ENCODE measurements at places on chromosomes 5 and 9. TPM values are rescaled to one million over a fixed set of nuclear protein-coding genes. Genes with fewer than 3 reads are reported as not detected.

The ZFP37 gene
- total RNA-seq, result 3.1 TPM

The CBY3 gene
- total RNA-seq, result not detected

The SPARC gene
- 1,314 TPM for total RNA-seq

The IL5 gene
- not detected for total RNA-seq

The FCHO2 gene
- 32.4 TPM for total RNA-seq

The RIC1 gene
- total RNA-seq, result 26.6 TPM

The ADCY2 gene
- total RNA-seq, result 27.7 TPM

The SHOC1 gene
- not detected for total RNA-seq

The MAP3K1 gene
- 29.7 TPM for total RNA-seq

The ZNF782 gene
- 5.2 TPM for total RNA-seq

The ACTBL2 gene
- total RNA-seq, result not detected

The CER1 gene
- not detected for total RNA-seq

The MGAT1 gene
- 38.1 TPM for total RNA-seq

The FAM151B gene
- total RNA-seq, result 7.8 TPM

The ERAP2 gene
- total RNA-seq, result 20.9 TPM

The ACOT12 gene
- 0.52 TPM for total RNA-seq

The LHX6 gene
- 2.1 TPM for total RNA-seq

The SLC4A9 gene
- not detected for total RNA-seq

All from skeletal muscle tissue (tissue), 5 donors.